ENCODE measurements at places on chromosomes 7 and 10.

- no peak for DNase-seq
These were observed 233.3 kb upstream of the MDFIC start for GRCh38 chr7:114688443-114689055.

- DNase-seq, result no peak
These were observed 77.5 kb upstream of the PHYHIPL start for GRCh38 chr10:59098831-59099452.

DNA sequence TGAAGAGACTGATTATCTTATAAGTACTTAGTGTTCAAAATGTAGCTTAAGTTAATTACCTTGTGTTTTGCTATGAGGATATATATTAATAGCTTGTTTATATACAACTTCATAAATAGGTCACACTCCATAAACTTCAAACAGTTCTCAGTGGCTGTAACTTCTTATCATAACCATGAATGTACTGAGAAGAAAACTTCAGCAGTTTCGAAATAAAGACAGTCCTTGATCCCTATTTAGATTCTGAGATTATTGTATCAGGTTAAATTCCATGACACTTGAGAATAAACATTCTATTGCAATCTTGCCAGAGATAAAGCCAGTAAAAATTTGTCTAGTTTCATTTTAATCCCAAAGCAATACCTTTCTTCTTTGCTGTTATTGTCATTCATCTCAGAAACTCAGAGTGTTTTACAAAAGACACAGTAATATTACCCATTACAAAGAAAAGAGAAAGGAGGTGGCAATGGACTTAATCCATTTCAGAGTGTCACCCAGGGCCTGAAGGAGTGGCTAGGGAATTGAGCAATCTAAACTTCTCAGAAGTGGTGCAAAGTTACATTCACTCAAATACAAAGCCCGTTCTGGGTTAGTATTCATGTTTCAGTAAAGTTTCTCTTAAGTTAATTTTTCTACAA, 403.6 kb downstream of the SEMA3D start:
- DNase-seq, result no peak

DNA sequence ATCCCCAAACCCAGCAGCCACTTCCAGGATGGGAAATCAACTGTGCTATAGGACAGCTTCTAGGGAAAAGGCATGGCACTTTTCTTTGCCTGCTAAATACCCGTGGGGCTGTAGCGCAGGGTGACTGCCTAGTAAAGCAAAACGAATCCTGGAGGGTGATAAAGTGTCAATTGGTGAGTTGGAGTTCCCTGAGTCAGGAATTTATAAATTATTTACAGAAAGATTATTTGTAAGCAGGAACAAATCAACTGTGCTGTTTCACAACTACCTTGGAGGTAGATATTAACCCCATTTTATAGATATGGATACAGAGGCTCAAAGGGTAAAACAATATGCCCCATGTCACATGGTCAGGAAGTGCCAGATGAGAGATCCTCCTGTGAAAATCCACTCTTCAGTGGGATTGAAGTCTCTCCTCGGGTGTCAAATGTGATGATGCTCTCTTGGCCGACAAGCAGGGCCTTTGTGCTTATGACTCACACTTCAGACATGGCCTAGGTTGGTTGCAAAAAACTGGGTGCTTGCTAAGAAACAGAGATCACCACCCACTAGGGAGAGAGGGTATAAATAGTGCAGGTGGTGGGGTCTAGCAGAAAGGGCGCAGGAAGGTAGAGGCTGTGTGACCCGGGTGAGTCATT, 383.2 kb upstream of the ZMIZ1 start:
- no peak for DNase-seq

- DNase-seq, result no peak
These were observed 49.9 kb upstream of the NKX6-2 start for GRCh38 chr10:132835848-132836233.

GRCh38 chr10:91607646-91608403, 25.0 kb downstream of the PPP1R3C start:
- DNase-seq, result no peak

DNA sequence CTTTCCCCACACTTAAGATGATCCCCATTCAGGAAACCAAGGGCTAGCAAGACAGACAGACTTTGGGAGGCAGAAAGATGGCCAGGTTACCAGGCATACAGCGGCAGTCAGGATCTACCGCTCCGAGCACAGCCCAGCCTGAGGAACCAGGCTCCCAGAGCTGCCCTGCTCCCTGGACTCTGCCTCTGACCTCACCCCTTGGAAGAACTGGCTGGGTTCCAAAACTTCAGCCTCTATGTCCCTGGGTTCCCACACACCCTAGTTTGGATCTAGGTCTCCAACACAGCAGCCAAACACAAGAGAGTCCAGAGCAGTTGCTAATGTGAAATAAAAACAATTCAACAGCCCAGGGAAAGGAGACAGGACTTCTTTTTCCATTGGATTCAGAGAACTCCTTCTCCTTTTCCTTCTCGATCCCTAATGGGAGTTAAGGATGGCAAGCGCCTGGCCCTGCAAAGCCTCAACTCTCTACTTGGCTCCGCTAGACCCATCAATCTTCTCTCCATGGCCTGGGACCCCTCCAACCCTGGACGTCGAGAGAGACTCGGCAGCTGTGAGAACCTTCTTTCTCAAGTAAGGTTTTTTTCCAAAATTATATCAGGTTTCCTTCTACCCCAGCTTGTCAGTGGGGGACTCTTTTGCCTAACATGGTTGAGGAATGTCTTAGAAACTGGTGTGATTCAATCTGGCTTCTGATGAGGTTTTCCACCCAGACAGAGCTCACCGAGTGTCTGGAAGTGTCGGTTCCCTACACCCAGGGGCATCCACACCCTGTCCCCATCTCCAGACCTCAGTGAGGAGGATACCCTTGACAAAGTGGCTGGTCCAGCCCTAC, 219.6 kb downstream of the KCNMA1 start:
- no peak for DNase-seq

DNA sequence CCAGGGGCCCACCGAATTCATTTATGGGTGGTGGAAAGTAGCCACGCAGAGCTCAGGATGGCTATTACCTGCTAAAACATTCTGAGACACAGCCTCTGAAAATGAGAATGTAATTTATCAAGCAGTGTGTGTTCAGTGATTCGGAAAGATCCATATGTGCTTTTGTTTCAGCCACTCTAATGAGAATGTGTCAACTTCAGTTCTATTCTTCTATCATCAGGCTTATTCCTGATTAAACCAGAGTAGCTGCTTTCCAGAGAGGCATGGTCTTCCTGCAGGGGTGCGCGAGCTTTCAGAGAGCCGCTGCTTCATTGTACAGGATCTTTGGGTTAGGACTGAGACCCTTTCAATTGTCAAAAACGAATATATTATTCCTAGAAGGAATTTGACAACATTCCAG, 167.6 kb downstream of the OTUD1 start:
- DNase-seq, result no peak

DNA sequence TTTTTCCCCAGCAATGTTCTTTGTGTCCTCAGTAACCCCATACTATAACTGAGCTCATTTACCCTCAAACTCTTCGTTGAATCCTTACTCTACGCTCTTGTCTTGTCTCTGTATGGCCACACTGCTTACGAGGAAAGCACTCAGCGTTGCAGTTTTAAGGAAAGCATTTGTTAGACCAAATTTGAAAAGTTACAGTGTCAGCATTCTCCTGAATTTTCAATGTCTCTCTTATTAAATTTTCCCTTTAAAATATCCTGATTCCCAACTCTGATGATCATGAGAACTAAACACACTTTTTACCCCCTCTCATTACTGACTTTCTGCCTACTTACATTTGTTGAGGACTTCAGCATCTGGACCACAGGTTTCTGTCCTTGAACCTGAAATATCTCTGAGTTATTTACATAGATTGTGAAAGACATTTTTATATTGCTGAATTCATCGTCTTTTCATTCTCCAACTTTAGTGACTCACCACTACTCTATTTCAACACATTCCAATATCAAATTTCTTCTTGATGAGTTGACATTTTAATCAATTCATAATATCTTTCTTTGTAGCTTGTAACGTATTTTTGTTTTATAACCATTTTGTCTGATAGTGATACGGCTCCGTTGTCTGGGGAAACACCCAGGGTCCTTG, 19.8 kb upstream of the VWDE start:
- DNase-seq, result no peak

DNA sequence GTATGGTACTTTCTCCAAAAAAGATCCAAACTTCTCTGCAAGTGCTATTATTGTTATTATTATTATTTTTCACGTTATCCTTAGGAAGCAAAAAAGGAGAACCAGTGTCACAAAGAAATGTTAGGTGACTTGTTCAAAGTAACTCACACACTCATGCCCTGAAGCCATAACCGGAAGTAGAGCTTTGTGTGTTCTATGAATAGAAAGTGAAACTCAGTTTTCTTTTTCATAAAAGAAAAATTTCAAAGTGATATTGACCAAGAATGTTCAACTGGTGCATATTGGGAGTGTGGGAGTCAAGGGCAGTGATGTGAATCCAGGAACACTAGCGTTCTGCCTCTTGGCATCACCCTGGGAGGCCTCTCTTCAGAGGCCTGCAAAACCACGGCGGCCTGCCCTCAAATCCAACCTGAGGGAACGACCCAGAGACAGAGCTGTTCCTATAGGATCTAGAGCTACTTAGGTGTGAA, 106.1 kb downstream of the PRKCQ start:
- no peak for DNase-seq

GRCh38 chr10:63588436-63589167, 67.4 kb downstream of the REEP3 start:
- no peak for DNase-seq

DNA sequence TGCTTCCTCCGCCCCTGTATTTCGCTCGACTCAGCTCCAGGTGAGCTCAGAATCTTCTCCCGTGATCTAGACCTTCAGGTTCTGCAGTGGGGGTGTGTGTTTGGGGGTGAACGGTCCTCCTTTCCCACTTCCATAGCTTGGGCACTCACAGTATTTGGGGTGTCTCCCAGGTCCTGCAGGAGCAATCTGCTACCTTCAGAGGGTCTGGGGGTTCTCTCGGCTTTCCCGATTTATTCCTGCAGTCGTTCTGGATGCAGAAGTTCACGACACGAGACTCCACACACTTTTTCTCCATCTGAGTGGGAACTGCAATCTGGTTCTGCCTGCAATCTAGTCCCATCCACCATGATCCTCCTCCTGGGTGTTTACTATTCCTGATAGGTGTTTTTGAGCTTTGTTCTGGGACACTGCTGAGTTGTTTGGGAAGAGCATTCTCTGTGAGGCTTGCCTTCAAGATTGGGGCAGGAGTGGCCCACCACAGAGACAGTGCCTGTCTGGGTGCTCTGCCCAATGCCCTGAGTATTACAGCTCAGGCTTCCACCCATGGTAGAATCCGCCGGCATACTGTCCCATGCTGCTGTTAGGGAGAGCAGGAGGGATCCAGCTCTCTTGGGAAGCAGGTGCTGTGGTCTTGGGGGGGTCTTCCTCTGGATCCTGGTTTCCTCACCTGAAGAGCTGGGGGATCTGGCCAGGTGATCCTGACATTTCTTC, 29.8 kb downstream of the JAKMIP3 start:
- DNase-seq, result no peak

DNA sequence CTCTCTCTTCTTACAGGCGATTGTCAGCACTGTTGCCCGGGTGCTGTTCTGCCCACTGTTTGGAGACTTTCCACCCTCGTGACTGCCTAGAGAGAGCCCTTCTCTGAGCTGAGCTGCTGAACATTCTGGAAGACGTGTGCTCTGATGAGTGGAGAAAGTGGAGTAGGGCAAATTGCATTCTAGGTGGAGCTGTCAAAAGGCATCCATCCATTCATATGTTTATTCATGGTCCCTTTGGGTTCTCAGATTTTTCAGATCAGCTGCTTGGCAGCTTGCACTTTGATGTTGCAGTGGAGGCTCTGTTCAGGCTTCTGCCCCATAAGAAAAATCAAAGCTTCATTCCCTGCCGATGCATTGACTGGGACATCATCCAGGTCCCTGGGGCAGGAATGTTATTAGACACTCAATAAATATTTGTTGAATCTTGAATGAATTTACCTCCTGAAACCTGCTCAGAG, 120.7 kb upstream of the EEPD1 start:
- DNase-seq, result no peak
